ENCODE measurements at places on chromosomes 5 and 9. TPM values are rescaled to one million over a fixed set of nuclear protein-coding genes. Genes with fewer than 3 reads are reported as not detected.

- no peak for DNase-seq
- no peaks in the 10 kb centered on the region for H3K4me1 ChIP-seq
- H3K36me3 ChIP-seq, result no peaks in the 10 kb centered on the region
- H3K4me3 ChIP-seq, result no peak overlapping the region
These were observed 536.1 kb downstream of the ZNF608 start for GRCh38 chr5:124210111-124210910.

GRCh38 chr5:140140435-140140834 is 14.7 kb downstream of the IGIP start:
- DNase-seq, result peak; percentile 33
- no peak overlapping the region for H3K27ac ChIP-seq
- H3K27me3 ChIP-seq, result peaks cover 26% of the 10 kb centered on the region
- no peaks in the 10 kb centered on the region for H3K36me3 ChIP-seq

DNA sequence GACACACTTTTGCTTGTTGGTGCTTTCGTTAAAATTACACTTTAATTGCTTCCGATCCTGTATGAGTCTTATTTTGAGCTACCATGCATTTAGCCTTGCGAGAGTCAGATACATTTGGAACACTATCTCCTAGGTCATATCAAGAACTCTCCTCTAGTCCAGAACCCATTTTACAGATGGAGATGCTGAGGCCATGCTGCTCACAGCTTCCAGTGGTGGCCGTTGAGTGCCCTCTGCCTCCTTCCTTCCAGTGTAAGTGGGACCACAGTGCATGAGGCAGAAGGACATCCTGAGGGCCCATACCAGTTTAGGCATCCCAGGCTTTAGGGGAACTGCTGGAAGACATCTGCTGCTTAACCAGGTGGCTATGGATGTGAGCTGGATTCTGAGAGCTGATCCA is 6.9 kb downstream of the CCNI2 start:
- H3K4me1 ChIP-seq, result no peaks in the 10 kb centered on the region
- H3K36me3 ChIP-seq, result peaks cover 3% of the 10 kb centered on the region
- no peak overlapping the region for H3K27ac ChIP-seq
- DNase-seq, result no peak

GRCh38 chr9:27870404-27870803 is 297.1 kb upstream of the C9orf72 start:
- H3K4me3 ChIP-seq, result no peak overlapping the region
- no peaks in the 10 kb centered on the region for H3K27me3 ChIP-seq
- H3K27ac ChIP-seq, result no peak overlapping the region
- DNase-seq, result peak; percentile 16
- no peaks in the 10 kb centered on the region for H3K36me3 ChIP-seq

- no peak overlapping the region for H3K27ac ChIP-seq
- no peak for DNase-seq
These were observed 140.8 kb upstream of the TRPC7 start for GRCh38 chr5:136506131-136506530.

DNA sequence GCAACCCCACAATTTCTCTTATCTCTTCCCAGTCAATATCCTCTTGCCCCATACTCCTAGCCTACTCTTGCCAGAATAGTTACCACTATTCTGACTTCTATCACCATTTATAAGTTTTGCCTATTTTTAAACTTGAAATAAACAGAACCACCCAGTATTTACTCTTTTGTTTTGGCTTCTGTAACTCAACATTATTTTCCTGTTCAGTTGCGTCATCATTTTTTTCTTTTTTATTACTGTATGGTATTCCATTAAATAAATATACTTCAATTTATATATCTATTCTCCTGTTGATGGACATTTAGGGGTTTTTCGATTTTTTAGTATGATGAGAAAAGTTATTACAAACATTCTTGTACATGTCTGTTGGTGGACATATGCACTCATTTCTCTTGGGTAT is 62.6 kb upstream of the ERBIN start:
- H3K27ac ChIP-seq, result no peak overlapping the region
- H3K4me3 ChIP-seq, result no peak overlapping the region
- no peaks in the 10 kb centered on the region for H3K36me3 ChIP-seq
- DNase-seq, result no peak
- no peaks in the 10 kb centered on the region for H3K27me3 ChIP-seq

DNA sequence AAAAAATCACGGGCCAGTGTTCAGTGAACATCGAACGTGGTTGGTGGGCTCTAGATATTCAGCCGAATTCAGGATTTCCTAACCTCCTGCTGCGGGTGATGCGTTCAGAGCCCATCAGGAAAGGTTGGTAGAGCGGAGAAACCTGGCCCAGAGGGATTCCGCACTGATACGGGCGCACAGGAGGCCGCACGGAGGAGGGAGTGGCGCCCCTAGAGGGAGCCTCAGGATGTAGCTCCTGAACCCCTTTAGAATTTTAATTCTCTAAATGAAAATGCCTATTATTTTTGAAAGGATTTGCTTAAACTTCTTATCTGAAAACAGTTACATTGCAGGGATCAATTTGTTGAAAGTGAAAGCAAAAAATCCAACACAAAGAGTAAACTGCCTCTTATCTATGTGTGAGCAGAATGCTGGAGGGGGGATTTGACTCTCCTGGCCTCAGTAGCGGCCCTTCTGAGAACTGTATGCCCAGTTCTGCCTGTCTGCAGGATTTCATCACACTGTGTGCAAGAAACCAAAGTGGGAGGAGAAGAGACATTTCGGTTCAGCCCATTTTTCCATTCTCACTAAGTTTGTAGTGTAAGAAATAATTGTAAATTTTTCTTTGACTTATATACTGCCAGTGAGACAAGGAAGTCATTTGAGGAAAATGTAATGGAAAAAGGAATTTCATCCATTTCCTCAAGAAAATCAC is 75.9 kb downstream of the TENT4A start:
- no peak overlapping the region for H3K27ac ChIP-seq
- no peaks in the 10 kb centered on the region for H3K4me1 ChIP-seq
- no peak overlapping the region for H3K4me3 ChIP-seq
- H3K36me3 ChIP-seq, result no peaks in the 10 kb centered on the region
- DNase-seq, result no peak

LRRC19 gene
- not detected for total RNA-seq

DNA sequence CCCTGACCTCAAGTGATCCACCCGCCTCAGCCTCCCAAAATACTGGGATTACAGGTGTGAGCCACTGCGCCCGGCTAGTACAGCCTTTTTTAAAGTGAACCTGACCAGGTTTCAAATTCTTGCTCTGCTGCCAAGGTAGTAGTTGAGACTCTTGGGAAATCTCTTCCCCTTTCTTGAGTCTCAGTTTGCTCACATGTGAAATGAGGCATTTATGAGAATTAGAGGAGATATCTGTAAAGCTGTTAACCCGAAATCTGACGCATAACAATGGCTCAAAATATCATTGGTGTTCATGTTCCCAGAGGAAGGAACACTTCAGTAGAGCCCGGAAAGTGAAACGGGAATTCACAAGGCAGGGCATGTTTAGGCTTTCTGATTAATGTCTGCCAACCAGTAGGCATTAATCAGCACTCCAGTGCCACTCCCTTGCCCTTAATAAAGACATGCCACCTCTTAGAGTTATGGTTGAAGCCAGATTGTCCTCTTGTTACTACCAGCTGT is 1.5 kb downstream of the ARPC5L start:
- DNase-seq, result no peak
- H3K27ac ChIP-seq, result peak overlapping the region; percentile 56
- H3K27me3 ChIP-seq, result no peaks in the 10 kb centered on the region
- no peak overlapping the region for H3K4me3 ChIP-seq
- H3K4me1 ChIP-seq, result peaks cover 11% of the 10 kb centered on the region

GRCh38 chr5:98664736-98665135 is 108.7 kb upstream of the RGMB start:
- H3K27ac ChIP-seq, result no peak overlapping the region
- no peaks in the 10 kb centered on the region for H3K4me1 ChIP-seq
- no peaks in the 10 kb centered on the region for H3K27me3 ChIP-seq
- H3K4me3 ChIP-seq, result no peak overlapping the region

NR5A1 gene
- 0.12 TPM for total RNA-seq

PCDHA3 gene
- 1.1 TPM for total RNA-seq

IL13 gene
- total RNA-seq, result not detected

DNA sequence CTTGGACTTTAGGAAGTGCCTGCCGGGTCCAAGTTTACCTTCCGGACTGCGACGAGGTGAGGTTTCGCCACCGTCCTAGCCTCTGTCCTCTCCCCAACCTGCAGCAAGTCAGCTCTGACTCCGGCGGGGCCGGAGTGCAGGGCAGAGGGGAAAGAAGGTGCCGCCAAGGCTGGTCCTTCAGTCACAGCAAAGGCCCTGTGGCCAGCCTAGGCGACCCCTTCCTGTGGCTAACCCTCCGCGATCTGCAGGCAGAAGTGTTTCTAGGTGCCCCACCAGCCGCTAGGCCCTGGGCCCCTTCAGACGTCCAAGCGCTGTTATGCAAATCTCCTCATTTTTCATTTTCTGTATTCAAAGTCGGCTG is 11.1 kb upstream of the NKX2-5 start:
- H3K27me3 ChIP-seq, result no peaks in the 10 kb centered on the region
- peak; percentile 43 for DNase-seq
- H3K4me1 ChIP-seq, result peaks cover 48% of the 10 kb centered on the region
- H3K27ac ChIP-seq, result peak overlapping the region; percentile 100
- peak overlapping the region; percentile 96 for H3K4me3 ChIP-seq

P4HA2 gene
- total RNA-seq, result 51.3 TPM

- no peak overlapping the region for H3K4me3 ChIP-seq
- DNase-seq, result peak; percentile 43
- peaks cover 15% of the 10 kb centered on the region for H3K4me1 ChIP-seq
- no peak overlapping the region for H3K27ac ChIP-seq
These were observed 220.8 kb downstream of the SNX18 start for GRCh38 chr5:54738118-54738972.

MCC gene
- 137 TPM for total RNA-seq

GRCh38 chr5:75108515-75108914 is 56.2 kb upstream of the GCNT4 start:
- no peak for DNase-seq
- no peaks in the 10 kb centered on the region for H3K27me3 ChIP-seq
- no peaks in the 10 kb centered on the region for H3K4me1 ChIP-seq
- no peak overlapping the region for H3K4me3 ChIP-seq

DNA sequence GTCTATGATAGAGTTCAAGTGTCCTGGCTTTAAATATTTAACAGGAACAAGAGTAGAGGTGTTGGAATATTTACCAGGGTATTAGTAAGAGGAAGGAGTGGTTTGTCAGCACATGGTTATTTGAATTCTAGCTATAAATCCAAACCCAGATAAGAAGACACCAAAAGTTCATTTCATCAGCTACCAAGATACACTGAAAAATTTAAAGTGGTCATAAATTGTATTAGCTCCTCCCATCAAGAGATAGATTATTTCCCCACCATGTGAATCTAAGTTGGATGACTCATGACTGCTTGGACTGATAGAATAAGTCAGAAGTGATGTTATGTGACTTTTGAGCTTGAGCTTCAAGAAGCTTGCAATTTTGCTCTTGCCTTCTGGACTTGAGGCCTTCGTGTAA is 72.1 kb upstream of the GRAMD2B start:
- no peaks in the 10 kb centered on the region for H3K4me1 ChIP-seq
- DNase-seq, result peak; percentile 77
- H3K36me3 ChIP-seq, result no peaks in the 10 kb centered on the region
- H3K27me3 ChIP-seq, result no peaks in the 10 kb centered on the region
- no peak overlapping the region for H3K27ac ChIP-seq

GRCh38 chr5:102794677-102795331 is 39.7 kb downstream of the PAM start:
- no peaks in the 10 kb centered on the region for H3K27me3 ChIP-seq
- H3K4me1 ChIP-seq, result peaks cover 20% of the 10 kb centered on the region
- H3K4me3 ChIP-seq, result no peak overlapping the region
- H3K27ac ChIP-seq, result no peak overlapping the region

HARS1 gene
- 50.1 TPM for total RNA-seq

NKD2 gene
- 4.4 TPM for total RNA-seq

DNA sequence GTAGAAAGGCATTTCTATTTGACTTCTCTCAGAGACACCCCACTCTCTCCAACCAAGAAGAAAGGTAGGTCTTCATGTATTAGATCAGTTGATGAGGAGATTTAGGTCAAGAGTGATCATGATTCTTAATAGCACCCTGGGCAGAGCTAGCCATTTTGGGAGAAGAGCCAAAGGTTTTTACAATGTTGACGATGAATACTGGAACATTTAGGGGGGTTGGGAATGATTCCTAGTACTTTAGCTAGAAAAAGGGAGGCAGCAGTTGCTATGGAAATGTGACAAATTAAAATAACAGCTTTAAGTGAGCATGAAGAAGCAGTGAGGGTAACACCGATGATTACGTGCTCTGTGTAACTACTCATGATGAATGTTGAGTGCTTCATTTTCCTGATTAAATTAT is 9.5 kb upstream of the RPS23 start:
- H3K27ac ChIP-seq, result no peak overlapping the region
- no peaks in the 10 kb centered on the region for H3K27me3 ChIP-seq
- H3K4me3 ChIP-seq, result no peak overlapping the region
- DNase-seq, result no peak

GFI1B gene
- total RNA-seq, result 0.07 TPM

RUSC2 gene
- 18.7 TPM for total RNA-seq

- DNase-seq, result peak; percentile 74
- H3K36me3 ChIP-seq, result no peaks in the 10 kb centered on the region
- no peaks in the 10 kb centered on the region for H3K27me3 ChIP-seq
- peak overlapping the region; percentile 91 for H3K27ac ChIP-seq
These were observed 403 bp downstream of the KIF2A start for GRCh38 chr5:62306323-62306895.
